ENCODE measurements at places on chromosomes 6 and 20.
A peak's percentile ranks its signal among the peaks of the same experiment; 100 is the strongest.

DNA sequence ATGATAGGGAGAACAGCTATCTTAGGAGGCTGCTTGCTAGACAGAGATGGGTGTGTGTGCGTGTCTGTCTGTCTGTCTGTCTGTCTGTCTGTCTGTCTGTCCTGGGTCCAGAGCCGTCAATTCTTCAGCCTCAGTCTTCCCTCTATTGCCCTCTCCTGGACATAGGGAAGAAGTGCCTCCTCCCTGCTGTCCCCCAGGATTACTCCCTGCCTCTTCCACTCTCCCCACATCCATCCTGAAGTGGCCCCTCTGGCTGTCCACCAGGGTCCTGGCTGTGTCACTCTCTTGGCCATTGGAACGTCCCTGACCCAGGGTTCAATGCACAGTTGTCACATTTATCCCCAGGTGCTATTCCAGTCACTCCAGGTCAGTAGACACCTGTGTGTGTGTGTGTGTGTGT is 10.2 kb downstream of the TREML2 start:
- DNase-seq: no peak

DNA sequence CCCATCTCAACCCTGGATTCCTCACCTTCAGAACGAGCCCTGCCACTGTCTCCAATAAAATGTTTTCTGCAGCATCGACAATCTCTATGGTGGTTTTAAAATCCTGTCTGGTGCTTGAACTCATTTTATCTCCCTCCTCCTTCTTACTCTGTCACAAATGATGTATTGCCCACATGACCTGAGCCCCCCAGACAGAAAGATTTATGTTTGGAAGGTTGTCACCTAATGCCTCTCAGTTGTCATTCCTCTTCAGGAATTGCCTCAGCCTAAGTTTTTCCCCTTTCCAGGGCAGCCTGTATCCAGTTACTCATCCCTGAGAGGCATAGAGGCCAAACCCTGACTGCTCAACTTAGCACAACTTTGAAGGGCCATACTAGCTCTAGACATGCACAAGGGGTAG is 9.2 kb downstream of the GPX5 start:
- no peak for DNase-seq

- DNase-seq: no peak
Measured at GRCh38 chr6:48977573-48977972, 485.5 kb downstream of the MMUT start.

- no peak for DNase-seq
Measured at GRCh38 chr6:148443798-148444560, 101.3 kb downstream of the SASH1 start.

GRCh38 chr20:42836339-42836738 is 353.4 kb downstream of the PTPRT start:
- no peak for DNase-seq

DNA sequence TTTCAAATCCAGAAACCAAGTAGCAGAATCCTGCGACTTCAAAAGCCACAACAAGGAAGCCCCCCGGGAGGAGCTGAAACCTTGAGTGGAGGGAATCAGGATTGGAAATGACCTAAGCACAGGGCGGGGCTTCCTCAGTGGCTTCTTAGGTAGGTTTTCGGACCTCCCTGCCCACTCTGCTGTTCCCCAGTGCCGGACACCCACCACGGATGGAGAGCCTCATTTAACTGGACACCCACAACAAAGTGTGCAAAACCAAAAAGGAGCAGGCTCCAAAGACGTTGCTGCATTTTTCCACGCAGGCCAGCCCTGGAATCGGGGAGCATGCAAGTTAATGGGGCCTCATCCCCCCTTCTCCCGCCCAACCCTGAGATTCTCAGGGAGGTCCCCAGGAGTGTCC is 144.4 kb downstream of the NFATC2 start:
- no peak for DNase-seq

DNA sequence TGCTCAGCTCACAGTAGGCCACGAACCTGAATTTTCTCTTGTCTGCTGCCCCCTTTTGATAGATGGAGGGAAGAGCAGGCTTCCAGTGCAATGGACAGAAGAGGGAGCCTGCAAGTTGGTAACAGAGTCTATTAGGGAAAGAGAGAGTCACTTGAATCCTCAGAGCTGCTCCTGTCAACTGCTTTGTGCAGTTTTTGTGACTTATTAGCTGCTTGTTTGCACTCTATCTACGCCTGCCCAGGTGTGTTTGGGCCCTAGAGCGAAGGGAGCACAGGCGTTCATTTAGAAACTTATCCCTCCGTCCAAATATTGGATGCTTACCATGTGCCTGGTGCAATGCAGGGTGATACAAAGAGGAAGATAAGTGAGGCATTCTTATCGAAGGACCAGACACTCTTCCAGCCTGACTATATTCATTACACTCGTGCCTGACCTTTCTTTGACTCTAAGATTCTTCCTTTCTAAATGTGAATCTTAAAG is 11.6 kb upstream of the SLC2A12 start:
- DNase-seq: peak; percentile 30

DNA sequence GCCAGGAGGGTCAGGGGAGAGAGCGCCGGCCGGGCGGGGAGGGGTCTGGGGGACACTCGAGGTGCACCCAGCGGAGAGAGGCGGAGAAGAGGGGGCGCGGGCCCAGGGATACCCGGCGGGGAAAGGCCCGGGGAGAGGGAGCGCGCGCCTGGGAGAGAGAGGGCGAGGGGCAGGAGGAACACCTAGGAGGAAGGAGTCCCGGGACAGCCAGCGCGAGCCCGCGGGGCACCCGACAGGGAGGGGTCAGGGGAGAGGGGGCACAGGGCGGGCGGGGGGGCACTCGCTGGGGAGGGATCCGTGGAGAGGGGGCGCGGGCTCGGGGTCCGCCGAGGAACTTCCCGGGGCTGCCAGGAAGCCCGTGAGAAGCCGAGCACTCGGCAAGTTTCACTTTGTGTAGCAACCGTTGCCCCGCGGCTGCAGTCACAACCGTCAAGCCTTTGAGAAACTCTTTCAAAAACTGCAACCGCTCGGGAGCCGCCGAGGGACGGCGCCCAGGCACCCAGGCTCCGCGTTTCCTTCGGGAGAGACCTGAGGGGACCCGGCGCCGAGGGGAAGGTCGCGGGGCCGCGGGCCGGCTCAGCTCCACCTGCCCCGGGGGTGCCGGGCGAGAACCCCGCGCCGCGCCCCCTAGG is 471 bp downstream of the EZR start:
- DNase-seq: peak; percentile 71

DNA sequence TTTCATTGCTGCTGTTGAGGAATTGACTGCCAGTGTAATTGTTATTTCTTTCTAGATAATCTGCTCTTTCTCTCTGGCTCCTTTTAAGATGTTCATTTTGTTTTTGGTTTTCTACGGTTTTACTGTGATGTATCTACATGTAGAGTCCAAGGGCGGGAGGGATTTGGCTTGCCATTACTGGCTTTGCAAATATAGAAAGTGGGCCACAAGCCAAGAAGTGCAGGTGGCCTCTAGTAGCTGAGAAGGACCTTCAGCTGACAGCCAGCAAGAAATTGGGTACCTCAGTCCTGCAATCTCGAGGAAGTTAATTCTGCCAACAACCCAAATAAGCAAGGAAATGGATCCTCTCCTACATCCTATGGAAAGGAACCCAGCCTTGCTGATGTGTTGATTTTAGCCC is 42.8 kb upstream of the GLP1R start:
- no peak for DNase-seq

- no peak for DNase-seq
Measured at GRCh38 chr6:108463784-108464183, 96.9 kb upstream of the FOXO3 start.

- no peak for DNase-seq
Measured at GRCh38 chr6:15200087-15200486, 45.8 kb upstream of the JARID2 start.

DNA sequence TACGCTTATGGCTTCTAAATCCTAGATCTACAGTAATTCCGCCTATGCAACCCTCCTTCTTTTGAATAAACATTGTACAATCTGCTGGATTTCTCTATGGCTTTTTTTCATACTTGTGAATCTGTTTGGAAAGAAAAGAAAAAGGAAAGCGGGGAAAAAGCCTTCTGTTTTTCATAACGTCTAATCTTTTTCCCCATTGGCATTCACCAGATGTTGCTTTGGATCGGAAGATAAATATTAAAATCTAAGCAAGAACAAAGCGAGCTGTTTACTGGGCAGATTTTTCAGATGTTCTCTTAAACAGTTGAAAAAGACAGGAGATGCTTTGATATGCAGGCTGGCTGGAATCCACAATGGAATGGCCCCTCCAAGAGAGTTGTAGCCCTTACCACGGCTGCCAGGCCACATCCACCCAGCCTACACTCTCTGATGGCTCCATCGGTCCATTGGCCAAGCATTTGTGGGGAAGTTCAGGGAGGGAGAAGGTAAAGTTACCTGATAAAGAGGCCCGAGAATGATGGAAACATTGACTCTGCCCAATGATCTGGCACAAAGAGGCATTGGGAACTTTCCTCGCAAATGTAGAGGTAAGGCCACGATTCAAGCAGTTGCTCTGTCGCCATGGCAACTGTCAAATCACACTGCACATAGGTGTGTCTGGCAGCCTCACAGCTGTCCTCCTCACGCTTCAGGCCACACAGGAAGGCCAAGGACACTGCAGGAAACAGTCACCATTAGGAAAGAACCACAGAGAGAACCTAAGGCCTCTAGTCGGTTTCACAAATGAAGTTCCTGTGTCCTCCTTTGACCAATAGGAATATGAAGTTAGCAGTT is 70.3 kb downstream of the PKHD1 start:
- no peak for DNase-seq

- DNase-seq: peak; percentile 55
Measured at GRCh38 chr6:149129371-149130077, 188.0 kb upstream of the TAB2 start.

GRCh38 chr6:55069132-55069781 is 105.1 kb upstream of the HCRTR2 start:
- no peak for DNase-seq

- DNase-seq: no peak
Measured at GRCh38 chr6:47437592-47437991, 40.0 kb upstream of the CD2AP start.

DNA sequence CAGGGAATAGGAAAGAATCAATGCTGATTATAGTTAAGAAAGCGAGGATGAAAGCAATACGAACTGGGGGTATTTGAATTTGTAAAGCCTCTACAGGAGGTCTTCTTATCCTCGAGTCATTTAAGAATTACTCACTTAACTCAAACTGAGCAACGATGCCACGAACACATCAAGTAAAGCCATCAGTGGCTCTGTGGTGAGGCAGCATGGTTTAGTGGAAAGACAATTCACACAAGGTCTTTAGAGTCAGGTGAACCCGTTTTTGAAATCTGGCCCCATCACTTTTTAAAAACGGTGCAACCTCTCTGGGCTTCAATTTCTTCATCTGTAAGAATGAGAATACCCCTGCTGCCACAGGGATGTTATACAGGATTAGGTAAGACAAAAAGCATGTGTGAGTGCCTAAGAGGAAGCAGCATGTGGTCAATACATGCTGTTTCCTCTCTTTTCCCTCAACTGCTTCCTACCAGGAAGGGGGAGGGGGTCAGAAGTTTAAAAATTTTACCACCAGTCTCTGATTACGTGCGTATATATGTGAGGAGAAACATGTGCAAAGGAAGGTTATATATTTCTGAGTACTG is 162.0 kb downstream of the BTBD9 start:
- no peak for DNase-seq

- DNase-seq: no peak
Measured at GRCh38 chr6:3966426-3966825, 112.5 kb downstream of the FAM217A start.

- no peak for DNase-seq
Measured at GRCh38 chr20:54076259-54076658, 5.9 kb upstream of the BCAS1 start.

DNA sequence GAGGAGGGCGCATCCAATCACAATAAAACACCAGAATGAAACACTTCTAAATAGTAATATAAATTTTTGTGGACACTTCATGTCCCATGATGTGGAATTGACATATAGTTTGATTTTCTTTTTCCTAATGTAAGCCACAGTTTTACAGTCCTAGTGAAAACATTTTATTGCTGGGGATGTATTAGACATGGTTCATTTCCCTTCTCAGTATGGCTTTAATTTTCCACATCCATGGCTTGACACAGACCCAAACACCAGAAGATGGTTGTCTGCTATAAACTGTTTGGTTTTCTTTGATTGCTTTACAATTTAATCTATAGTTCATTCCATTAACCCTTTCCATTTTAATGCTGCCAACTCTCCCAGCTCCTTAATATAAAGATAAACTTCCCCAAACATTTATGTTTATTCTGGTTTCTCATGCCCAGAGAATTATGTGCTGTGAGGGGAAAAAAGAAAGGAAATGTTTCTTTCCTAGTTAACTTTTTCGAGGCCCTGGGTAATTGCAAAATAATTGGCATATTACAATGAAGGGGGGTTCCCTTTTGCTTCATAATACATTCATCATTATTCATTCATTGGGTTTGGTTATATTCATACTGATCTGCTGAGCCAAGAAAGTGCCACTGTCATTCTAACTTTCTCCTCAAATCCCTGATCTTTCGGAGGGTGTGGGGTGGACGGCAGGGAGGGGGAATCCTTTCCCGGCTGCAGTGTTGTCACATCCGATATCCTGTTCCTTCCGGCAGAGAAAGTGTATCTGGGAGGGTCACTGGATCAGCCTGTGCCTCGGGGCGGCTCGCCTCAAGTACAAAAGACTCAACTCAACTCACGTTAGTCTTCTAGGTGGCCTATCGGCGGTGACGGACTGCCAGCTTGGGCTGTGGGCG is 127.6 kb upstream of the TFAP2D start:
- no peak for DNase-seq

DNA sequence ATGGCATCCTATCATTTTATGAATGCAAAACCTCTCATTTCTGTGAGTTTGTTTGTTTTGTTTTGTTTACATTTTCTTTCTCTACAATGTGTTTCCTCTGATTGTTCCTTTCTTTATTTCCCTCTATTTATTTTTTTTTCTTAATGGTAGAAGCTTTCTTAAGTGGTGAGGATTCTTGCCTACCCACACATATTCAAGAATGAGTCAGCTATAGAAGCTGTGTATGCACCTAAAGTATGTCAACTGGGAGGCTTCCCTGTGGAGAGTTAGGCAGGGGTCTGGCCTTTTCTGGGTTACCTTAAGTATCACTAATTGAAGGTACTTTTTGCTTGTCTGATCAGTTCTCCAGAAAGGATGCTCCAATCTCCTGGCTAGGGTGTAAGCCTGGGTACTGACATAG is 354.0 kb downstream of the ESR1 start:
- no peak for DNase-seq

DNA sequence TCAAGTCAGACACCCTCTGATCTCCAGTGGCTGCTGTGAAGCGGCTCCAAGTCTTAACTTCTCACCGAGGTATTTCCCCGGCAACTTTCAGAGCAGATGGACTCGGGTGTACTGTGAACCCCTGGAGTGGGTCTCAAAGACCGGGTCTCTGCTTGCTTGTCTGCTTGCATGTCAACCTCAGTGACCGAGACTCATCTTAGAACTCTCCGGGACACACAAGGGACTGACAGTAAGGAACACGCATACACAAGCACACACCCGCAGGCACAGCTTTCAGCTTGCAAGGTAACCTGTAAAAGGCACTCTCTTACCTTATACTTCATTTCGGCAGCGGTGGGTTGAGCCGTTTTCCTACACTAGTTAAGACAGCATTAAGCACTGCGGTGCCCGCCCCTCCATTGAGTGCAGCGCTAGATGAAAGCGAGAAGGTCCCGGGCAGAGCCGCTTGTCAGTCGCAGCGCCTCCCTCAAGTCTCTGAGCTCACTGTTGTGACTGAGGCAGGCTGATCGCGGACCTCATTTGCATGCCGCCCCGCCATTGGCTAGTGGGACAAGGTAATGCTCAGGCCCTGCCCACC is at the start of gene NEDD9:
Gene NEDD9 (minus strand): TSS at position 476 of the 577 bp plus-strand sequence. CDS start 153 bp downstream, at position 323.
- peak; percentile 96 for DNase-seq
